ENCODE measurements at places on chromosomes 3 and 15. TPM values are rescaled to one million over a fixed set of nuclear protein-coding genes. Genes with fewer than 3 reads are reported as not detected.

The DNAH12 gene
- total RNA-seq: not detected

The VGLL3 gene
- total RNA-seq: 45.6 TPM

The TMEM212 gene
- not detected for total RNA-seq

The BCHE gene
- total RNA-seq: 71.8 TPM

The COL8A1 gene
- total RNA-seq: 52.7 TPM
